ENCODE measurements at places on chromosomes 11 and 22.

DNA sequence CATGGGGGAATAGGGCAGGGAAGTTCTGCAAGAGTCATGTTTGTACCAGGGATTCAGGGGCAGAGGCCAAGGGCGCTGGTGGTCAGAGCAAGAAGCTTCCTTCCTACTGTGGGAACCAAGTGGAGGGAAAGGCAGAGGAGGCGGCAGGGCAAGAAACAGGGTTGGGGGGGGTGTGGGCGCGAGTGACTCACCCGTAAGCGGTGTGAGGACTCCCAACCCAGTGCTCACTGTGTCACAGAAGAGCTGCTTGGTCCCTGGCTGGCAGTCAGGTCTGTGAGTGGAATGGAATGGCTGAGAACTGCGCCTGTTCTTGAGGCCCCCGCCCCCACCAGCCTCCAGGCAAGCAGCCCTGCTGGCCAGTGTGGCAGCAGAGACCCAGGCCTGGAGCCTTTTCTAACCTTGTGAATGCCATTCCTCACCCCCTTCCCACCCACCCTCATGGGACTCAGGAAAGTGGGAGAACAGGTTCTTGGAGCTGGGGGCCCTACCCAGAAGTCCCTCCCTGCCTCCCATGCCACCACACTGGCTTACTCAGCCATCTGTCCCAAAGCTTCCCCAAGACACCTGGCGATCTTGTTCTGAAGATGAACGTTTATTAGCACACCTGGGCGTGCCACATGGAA lies 4.7 kb downstream of the LRRC10B start:
- no peak for DNase-seq

- DNase-seq: no peak
Measured at GRCh38 chr11:9206496-9206895, 58.7 kb downstream of the DENND5A start.

DNA sequence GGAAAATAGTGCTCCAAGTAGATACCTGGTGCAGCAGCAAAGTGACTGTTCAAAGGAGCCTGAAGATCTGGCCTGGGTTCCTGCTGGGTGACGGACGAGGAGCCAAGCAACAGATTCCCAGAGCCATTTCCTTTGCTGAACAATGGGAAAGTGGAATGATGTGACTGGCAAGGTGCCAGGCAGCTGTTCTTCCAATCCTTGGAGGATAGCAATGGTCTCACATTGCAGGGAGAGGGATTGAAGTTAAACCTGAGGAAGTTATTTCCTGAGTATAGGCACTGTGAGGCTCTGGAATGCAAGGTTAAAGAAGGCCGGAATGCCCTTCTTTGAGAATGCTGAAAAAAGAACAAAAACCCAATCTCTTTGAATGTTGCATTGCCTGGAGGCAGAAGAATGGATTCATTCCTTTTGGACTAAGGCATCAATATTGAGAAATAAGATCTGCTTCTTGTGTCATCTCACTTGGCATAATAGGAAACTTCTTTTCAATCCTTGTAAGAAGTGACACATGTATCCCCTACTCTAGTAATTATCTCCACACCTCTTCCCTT lies 223.8 kb downstream of the BLID start:
- DNase-seq: no peak

DNA sequence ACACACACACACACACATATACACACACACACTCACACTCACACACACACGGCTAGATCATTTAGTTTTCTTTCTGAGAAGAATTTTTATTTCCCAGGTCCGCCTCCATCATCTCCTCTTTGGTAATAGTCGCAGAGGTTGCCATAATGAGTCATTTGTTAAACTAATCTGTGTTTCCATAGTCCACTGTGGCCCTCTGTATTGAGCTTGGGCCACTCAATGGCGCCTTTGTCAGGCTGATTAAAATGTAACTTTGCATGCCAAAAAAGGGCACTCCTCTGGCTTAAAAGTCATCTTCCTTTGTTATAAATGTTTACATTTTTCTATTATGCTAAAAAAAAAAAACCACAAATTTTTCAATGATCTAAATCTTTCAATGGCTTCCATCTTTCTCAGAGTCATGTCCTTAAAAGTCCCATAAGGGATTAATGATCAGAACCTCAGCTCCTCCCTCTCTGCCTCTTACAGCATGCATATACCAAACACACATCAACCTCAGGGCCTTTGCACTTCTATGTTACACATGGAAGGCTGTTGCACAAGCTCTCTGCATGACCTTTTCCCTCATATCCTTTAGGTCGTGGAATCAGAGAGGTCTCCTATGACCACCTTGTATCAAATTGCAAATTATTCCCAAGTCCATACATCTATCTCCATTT lies 35.3 kb downstream of the EHF start:
- DNase-seq: no peak

Measured in suppressor macrophage (primary cell).